C1 segment of cervical spinal cord (tissue), 14 donors: ENCODE measurements at places on chromosomes 1 and 21.

DNA sequence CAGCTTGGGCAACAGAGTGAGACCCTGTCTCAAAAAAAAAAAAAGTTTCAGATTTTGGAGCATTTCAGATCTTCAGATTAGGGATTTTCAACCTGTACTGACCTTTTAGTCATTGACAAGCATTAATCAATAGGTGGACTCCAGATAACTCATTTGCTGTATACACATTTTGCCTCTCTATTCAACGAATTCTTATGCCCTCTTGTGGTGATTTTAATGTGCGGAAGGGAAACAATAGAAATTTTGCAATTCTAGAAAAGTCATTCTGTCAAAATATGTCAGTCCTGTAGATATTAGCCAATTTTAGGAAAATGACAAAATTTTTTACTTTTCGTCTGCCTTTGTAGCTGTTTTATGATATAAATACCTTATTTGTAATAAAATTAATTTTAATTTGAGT, 11.6 kb upstream of the OR2G2 start:
- no peak for DNase-seq

DNA sequence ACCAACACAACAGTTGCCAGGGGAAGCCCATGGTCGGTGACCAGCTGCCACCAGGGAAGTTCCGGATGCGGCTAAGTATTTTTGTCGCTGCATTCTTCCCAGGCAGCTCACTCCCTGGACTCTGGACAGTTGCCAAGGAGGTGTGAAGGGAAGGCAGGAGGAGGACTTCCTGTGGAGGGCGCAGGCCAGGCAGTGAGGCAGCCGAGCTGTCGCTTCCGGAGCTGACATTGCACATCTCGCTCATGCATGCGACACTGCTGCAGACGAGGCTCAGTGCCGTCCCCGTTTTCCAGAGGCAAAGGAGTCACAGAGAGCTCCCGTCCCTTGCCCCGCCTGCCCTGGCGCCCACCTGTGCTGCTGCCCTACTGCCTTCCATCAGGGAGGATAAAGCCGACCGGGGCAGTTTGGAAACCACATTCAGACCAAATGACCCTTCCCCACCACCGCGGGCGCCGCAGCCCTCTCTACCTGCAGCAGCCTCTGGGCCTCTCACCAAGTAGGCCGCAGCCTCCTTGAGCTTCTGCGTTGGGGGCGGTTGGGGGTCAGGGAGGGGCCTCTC, 81.4 kb downstream of the NENF start:
- DNase-seq = peak; percentile 28

DNA sequence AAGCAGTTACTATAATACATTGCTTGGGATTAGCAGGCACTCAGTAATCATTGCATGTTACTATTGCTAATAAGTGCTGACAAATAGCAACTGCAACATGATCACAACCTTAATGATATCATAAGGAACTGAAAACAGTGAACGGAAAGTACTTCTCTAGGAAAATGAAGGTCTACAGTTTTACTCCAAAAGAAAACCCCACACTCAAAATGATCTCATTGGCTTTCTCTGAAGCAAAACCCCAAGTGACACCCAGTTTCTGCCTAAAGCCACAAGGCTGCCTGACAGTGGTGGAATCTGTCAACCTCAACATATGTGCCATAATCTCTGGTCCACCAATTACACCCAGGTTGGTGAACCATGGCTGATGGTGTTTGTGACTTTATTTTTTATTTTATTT, 137.6 kb downstream of the PTGER3 start:
- DNase-seq = no peak

- DNase-seq = no peak
Measured at GRCh38 chr1:221315330-221315729, 426.6 kb downstream of the DUSP10 start.

DNA sequence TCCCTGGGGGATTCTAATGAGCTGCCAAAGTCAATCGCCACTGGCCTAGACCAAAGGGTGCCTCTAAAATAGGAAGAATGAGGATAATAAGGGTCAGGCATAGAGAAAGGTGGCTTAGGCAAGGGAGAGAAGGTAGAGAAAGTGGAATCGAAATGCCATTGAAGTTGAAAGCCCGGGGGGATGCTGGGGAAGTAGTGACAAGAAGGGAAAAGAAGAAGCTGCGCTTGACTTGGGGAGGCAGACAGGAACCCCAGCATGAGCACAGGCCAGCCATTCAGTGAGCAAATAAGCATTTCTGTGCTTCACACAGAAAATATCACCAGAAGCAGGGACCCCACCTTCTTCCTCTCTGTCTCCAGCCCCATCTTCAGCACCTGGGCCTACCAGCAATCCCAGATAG, 1.5 kb downstream of the CD2 start:
- DNase-seq = no peak

DNA sequence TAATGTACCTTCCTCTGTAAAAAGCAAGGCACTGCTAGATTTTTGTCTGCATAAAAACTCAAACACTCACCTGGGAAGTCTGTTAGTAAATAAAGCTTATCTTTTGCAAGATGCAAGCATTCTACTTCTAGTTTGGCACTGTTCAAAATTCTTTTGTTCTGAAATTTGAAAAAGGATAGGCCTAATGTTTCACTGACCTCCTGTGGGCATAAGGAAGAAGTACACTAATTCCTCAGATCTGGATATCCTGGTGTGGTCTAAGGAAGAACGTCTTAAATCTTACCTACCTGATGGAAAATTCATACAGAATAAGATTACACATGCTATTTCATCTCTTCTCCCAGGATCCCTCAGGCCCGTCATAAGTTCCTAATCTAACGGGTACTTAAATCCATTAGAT, 93.5 kb upstream of the CAMK1G start:
- no peak for DNase-seq

DNA sequence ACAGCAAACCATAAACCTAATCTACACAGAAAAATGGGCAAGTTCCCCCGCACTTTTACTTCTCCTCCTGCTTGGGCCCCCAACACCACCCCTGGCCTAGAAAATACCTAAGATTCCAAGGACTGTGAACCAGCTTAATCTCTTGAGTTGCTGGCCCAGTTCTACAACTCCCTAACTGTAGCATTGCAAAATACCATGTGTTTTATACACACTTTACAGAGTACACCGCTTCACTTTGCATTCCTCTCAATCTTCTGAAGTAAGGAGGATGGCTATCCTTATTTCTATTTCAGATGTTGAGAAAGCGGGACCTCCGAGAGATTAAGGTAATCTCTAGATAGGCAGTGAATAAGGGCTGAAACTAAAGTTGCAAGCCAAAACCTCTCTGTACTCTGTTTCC, 408.3 kb upstream of the NR5A2 start:
- no peak for DNase-seq
